ENCODE measurements at places on chromosomes 11 and 22. TPM values are rescaled to one million over a fixed set of nuclear protein-coding genes. Genes with fewer than 3 reads are reported as not detected.

- no peak for DNase-seq
- H3K4me3 ChIP-seq, result no peak overlapping the region
- H3K27ac ChIP-seq, result no peak overlapping the region
- peaks cover 22% of the 10 kb centered on the region for H3K4me1 ChIP-seq
- no peaks in the 10 kb centered on the region for H3K36me3 ChIP-seq
Observed at GRCh38 chr22:37496651-37497050, 10.5 kb upstream of the MFNG start.

- H3K27me3 ChIP-seq, result no peaks in the 10 kb centered on the region
- H3K4me3 ChIP-seq, result no peak overlapping the region
- H3K27ac ChIP-seq, result no peak overlapping the region
- no peak for DNase-seq
Observed at GRCh38 chr22:17974087-17974486, 50.3 kb downstream of the MICAL3 start.

GRCh38 chr11:22699388-22699787 lies 33.0 kb downstream of the GAS2 start:
- H3K4me3 ChIP-seq, result no peak overlapping the region
- H3K36me3 ChIP-seq, result no peaks in the 10 kb centered on the region
- no peak overlapping the region for H3K27ac ChIP-seq
- DNase-seq, result no peak
- no peaks in the 10 kb centered on the region for H3K4me1 ChIP-seq
- H3K27me3 ChIP-seq, result no peaks in the 10 kb centered on the region

- H3K27me3 ChIP-seq, result no peaks in the 10 kb centered on the region
- no peaks in the 10 kb centered on the region for H3K36me3 ChIP-seq
- H3K4me1 ChIP-seq, result no peaks in the 10 kb centered on the region
- H3K27ac ChIP-seq, result no peak overlapping the region
- DNase-seq, result no peak
Observed at GRCh38 chr11:17410606-17411379, 22.3 kb upstream of the KCNJ11 start.

Gene PKP3
- total RNA-seq, result not detected

Gene POU2AF2
- total RNA-seq, result not detected

- no peaks in the 10 kb centered on the region for H3K27me3 ChIP-seq
- H3K4me3 ChIP-seq, result no peak overlapping the region
- H3K27ac ChIP-seq, result no peak overlapping the region
- no peaks in the 10 kb centered on the region for H3K36me3 ChIP-seq
- no peak for DNase-seq
- H3K4me1 ChIP-seq, result no peaks in the 10 kb centered on the region
Observed at GRCh38 chr11:95432714-95433503, 201.9 kb upstream of the SESN3 start.

- H3K4me1 ChIP-seq, result peaks cover 21% of the 10 kb centered on the region
- DNase-seq, result no peak
- no peak overlapping the region for H3K4me3 ChIP-seq
- H3K27ac ChIP-seq, result no peak overlapping the region
- H3K27me3 ChIP-seq, result no peaks in the 10 kb centered on the region
- peaks cover 4% of the 10 kb centered on the region for H3K36me3 ChIP-seq
Observed at GRCh38 chr11:66547662-66548009, 933 bp downstream of the ACTN3 start.

- H3K4me1 ChIP-seq, result no peaks in the 10 kb centered on the region
- no peak overlapping the region for H3K4me3 ChIP-seq
- H3K27me3 ChIP-seq, result no peaks in the 10 kb centered on the region
- no peaks in the 10 kb centered on the region for H3K36me3 ChIP-seq
- H3K27ac ChIP-seq, result no peak overlapping the region
Observed at GRCh38 chr11:100574894-100575769, 112.0 kb upstream of the ARHGAP42 start.

Gene OR2D2
- not detected for total RNA-seq

- H3K27ac ChIP-seq, result no peak overlapping the region
- no peak overlapping the region for H3K4me3 ChIP-seq
- H3K4me1 ChIP-seq, result no peaks in the 10 kb centered on the region
- H3K27me3 ChIP-seq, result no peaks in the 10 kb centered on the region
- no peaks in the 10 kb centered on the region for H3K36me3 ChIP-seq
Observed at GRCh38 chr11:124646148-124646547, 23.5 kb downstream of the TBRG1 start.

Gene PAX6
- not detected for total RNA-seq

- no peaks in the 10 kb centered on the region for H3K4me1 ChIP-seq
- no peaks in the 10 kb centered on the region for H3K27me3 ChIP-seq
- no peak overlapping the region for H3K27ac ChIP-seq
- no peak overlapping the region for H3K4me3 ChIP-seq
- H3K36me3 ChIP-seq, result no peaks in the 10 kb centered on the region
Observed at GRCh38 chr11:83641511-83641910, 355.3 kb upstream of the CCDC90B start.

DNA sequence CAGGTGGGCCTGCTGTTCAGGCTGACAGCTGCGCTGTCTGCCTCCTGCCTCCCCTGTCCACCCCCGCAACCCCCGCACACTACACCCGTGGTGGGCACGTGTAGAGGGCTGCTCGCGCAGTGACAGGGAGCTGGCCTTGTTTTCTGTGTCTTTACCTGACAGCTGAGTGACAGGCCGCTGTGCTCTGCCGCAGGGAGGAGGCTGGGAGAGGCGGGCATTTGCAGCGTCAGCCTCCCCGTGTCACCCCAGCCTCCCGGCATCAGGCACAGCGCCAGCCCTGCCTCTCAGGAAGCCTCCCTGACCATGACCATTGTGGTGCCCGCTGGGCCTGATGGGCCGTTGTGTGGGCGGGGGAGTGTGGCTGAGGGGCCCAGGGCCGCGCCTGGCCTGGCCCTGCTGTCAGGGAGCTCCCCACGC lies 32.0 kb upstream of the RELT start:
- no peak for DNase-seq
- no peak overlapping the region for H3K27ac ChIP-seq
- no peak overlapping the region for H3K4me3 ChIP-seq
- H3K4me1 ChIP-seq, result no peaks in the 10 kb centered on the region
- H3K36me3 ChIP-seq, result no peaks in the 10 kb centered on the region

- H3K36me3 ChIP-seq, result no peaks in the 10 kb centered on the region
- no peak for DNase-seq
- H3K4me3 ChIP-seq, result no peak overlapping the region
- no peak overlapping the region for H3K27ac ChIP-seq
- peaks cover 7% of the 10 kb centered on the region for H3K4me1 ChIP-seq
Observed at GRCh38 chr22:45442116-45442515, 28.6 kb downstream of the RIBC2 start.

DNA sequence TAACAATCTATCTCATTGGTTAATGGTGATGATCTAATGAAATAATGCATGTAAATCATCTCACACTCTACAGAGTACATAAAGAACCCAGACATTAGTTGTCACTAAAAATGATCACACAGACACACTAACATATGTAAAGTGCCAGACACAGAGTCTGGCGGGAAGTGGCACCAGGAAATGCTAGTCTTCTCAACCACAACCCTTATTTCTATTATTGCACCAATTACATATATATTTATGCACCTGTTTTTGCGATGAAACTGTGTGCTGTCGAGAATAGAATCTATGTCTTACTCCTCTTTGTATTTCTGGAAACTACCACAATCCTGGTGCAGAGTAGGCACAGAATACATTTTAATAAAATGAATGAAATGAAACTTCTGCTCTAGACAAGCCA lies 25.9 kb upstream of the POU2AF3 start:
- DNase-seq, result no peak
- no peaks in the 10 kb centered on the region for H3K27me3 ChIP-seq
- no peaks in the 10 kb centered on the region for H3K4me1 ChIP-seq
- no peaks in the 10 kb centered on the region for H3K36me3 ChIP-seq
- no peak overlapping the region for H3K27ac ChIP-seq

DNA sequence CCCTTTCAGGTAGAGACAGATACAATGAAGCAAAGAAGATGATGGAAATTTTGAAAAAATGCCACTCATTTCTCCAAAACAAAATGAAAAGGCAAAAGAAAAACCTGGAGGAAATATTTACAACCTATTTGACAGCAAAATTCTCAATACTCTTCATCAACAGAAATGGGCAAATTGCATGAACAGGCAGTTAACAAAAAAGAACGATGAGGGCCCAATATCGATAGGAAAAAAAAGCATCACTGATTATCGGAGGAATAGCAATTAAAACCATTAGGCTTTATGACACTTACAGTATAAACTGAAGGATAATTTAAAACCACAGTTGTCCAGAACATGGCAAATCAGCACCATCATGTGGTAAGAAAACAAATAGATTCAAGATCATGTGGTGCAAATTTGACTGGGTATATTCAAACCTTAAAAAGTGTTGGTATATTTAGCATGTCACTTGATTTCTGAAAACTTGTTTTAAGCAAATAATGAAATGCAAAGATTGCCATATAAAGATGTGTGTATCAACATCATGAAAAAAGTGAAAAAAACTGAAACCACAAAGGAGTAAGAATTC lies 222.9 kb downstream of the BRD1 start:
- no peaks in the 10 kb centered on the region for H3K36me3 ChIP-seq
- no peak for DNase-seq
- H3K4me1 ChIP-seq, result no peaks in the 10 kb centered on the region
- H3K27me3 ChIP-seq, result no peaks in the 10 kb centered on the region

GRCh38 chr22:38454353-38455075 lies 485 bp downstream of the KCNJ4 start:
- peaks cover 5% of the 10 kb centered on the region for H3K4me1 ChIP-seq
- peaks cover 5% of the 10 kb centered on the region for H3K27me3 ChIP-seq
- H3K27ac ChIP-seq, result no peak overlapping the region

DNA sequence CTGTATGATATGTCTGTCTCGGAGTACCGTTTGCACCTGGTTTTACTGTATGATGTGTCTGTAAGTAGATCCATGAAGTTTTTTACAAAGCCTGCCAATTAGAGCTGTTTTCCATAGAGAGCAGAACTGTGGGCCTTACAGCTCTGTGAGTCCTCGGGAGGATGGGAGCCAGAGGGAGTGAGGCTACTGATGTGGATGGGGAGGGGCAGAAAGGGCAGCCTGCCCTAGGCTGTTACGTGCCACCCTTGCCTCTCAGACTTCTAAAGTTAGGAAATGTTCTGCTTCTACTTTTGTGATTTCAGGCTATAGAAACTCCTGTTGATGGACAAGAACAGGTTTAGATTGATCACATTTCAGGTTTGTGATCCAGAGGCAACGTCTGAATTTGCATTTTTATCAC lies 105.2 kb downstream of the PPP6R3 start:
- H3K27me3 ChIP-seq, result no peaks in the 10 kb centered on the region
- DNase-seq, result no peak
- H3K4me3 ChIP-seq, result no peak overlapping the region
- H3K4me1 ChIP-seq, result no peaks in the 10 kb centered on the region
- H3K27ac ChIP-seq, result no peak overlapping the region

DNA sequence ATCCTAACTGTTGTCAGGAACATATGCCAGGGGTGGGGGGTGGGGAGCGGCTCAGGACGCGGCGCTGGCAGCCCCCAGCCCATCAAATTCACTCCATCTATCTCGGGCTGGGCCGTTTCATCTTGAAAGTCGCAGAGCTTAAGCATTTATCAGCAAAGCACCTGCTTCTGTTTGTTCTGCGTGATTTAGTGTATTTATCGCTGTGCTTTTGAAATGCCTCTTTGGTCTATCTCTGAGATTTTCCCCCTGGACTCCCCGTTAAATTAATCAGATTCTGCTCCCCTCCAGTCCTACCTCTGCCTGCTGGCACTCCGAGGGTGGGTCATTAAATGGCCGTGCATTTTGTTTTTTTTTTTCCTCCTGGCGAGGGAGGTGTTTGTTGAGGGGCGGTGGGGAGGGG lies 446.2 kb downstream of the TBC1D22A start:
- H3K27ac ChIP-seq, result no peak overlapping the region
- no peaks in the 10 kb centered on the region for H3K36me3 ChIP-seq
- no peaks in the 10 kb centered on the region for H3K4me1 ChIP-seq
- H3K27me3 ChIP-seq, result no peaks in the 10 kb centered on the region
- no peak overlapping the region for H3K4me3 ChIP-seq
- DNase-seq, result no peak

Gene OR56A1
- not detected for total RNA-seq

GRCh38 chr22:44200855-44201550 lies 20.3 kb downstream of the PARVG start:
- no peaks in the 10 kb centered on the region for H3K27me3 ChIP-seq
- H3K27ac ChIP-seq, result no peak overlapping the region
- H3K4me1 ChIP-seq, result no peaks in the 10 kb centered on the region
- no peak for DNase-seq
- peaks cover 14% of the 10 kb centered on the region for H3K36me3 ChIP-seq
- H3K4me3 ChIP-seq, result no peak overlapping the region

GRCh38 chr11:14942745-14943144 lies 29.4 kb downstream of the CALCA start:
- no peak overlapping the region for H3K4me3 ChIP-seq
- DNase-seq, result no peak

Gene RTN4RL2
- not detected for total RNA-seq

DNA sequence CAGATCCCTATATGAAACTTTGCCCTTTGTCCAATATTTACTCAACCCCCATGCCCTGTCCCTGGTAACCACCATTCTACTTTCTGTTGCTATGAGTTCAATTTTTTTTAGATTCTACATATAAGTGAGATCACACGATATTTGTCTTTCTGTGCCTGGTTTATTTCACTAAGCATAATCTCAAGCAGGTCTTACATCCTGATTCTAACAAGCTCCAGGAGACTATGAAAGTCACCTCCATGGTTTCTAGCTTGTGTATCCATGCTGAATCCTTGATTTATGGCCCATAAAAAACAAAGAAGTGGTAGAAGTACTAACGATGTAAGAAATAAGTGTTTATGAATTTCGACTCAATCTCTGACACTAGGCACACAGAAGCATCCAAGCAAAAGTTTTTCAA lies 68.0 kb downstream of the OR5AK2 start:
- H3K4me1 ChIP-seq, result no peaks in the 10 kb centered on the region
- no peaks in the 10 kb centered on the region for H3K36me3 ChIP-seq
- no peaks in the 10 kb centered on the region for H3K27me3 ChIP-seq

DNA sequence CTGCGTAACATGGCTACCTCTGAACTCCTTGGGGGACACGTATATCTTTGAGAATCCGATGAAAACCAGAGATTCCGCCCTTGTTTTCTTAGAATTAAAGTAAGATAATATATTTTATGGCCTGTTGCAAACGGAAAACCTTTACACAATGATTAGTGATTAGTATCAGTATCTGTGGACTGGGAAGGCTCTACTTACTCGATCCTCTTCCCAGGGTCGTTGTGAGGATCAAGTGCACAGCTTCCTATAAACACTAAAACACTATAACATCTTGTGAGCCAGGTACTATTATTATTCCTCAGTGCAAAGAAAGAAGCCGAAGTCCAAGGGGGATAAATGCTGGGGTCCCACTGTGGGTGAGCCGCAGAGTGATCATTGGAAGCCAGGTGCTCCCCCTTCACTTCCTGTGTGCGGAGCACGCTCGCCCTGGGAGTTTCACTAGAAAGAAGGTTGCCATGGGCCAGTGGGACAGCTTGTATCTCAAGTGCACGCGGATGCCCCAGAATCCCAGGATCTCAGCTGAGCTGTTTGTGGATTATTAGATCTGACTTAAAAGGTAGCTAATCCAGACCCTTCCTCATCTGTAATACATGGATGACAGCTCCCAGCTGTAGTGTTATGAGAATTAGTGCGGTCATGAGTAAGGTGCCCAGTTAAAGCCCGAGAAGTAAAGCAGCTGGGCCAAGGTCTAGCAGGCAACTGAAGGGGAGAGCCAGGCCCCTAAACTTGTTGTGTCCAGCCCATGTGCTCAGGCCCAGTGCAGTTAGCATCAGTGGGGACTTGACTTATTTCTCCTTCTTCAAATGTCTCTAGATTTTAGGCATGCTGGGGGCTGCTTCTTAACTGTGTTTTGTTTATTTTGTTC lies 839 bp downstream of the CBY1 start:
- peaks cover 4% of the 10 kb centered on the region for H3K36me3 ChIP-seq
- DNase-seq, result peak; percentile 33
- no peaks in the 10 kb centered on the region for H3K27me3 ChIP-seq
- peak overlapping the region; percentile 93 for H3K27ac ChIP-seq
